Activated CD4-positive, alpha-beta T cell treated with anti-CD3 and anti-CD28 coated beads, Interleukin-2, amount 10 ng/mL, durations not matched to agents 24 days and 14 days (primary cell): ENCODE measurements at places on chromosomes 2 and 18.

DNA sequence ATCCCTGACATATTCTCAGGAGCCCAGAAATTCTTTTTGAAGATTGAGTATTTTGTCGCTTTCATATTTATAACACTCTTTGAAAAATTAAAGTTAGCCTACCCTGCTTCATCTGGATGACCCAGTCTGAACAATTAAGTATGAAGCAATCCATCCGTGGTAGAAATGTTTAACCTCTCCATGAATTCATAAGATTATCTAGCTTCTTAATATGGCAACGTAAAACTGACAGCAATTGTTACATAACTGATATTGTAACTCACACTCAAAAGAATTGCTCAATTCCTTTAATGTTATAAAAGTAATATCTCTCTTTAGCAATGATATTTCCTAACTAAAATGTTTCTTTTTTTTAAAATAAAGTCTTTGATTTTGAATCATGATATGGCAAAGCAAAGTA is 7.2 kb upstream of the ABCA12 start:
- H3K4me1 ChIP-seq: no peaks in the 10 kb centered on the region
- no peak overlapping the region for H3K27ac ChIP-seq
- no peaks in the 10 kb centered on the region for H3K36me3 ChIP-seq
- H3K4me3 ChIP-seq: no peak overlapping the region
- H3K27me3 ChIP-seq: no peaks in the 10 kb centered on the region
- no peak for DNase-seq

DNA sequence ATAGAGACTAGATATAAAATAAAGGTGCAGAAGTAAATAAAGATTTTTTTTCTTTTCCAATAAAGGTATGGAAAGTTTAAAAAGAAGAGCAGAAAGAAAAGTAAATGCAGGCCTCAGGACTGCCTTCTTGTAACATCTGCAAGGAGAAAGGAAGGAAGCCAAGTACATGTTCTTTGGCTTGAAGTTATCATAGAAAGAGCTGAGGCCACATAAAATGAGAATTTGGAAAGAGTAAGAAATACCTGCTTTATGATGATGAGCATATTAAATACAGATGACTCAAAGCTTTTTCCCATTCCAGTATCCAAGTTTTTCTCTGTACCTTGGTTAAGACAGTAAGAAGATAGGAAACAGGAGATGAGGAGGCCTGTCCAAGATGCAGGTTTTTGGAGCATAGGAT is 25.3 kb upstream of the UBE2E3 start:
- no peak overlapping the region for H3K4me3 ChIP-seq
- no peaks in the 10 kb centered on the region for H3K4me1 ChIP-seq
- H3K36me3 ChIP-seq: no peaks in the 10 kb centered on the region
- H3K27me3 ChIP-seq: peaks cover 38% of the 10 kb centered on the region
- DNase-seq: no peak
- H3K27ac ChIP-seq: no peak overlapping the region

DNA sequence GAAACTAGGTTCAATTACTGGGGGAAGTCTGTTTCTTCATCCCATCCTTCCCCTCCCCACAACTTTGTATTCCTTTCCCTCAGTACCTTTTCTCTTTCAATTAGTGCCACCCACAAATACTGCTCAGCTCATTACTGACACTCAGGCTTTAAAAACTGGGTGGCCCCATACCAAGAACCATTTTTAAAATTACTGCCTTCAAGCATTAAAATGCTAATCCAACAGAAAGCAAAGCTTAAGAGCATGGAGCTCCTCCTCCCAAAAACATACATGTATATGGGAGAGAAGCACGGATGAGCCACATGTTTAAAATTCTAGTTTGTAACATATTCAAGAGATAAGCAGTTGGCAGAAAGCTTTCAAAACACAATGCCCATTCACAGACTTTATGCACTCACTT is 44.0 kb downstream of the IRS1 start:
- H3K27me3 ChIP-seq: no peaks in the 10 kb centered on the region
- no peak overlapping the region for H3K4me3 ChIP-seq
- H3K4me1 ChIP-seq: peaks cover 6% of the 10 kb centered on the region
- no peak overlapping the region for H3K27ac ChIP-seq
- no peak for DNase-seq
- no peaks in the 10 kb centered on the region for H3K36me3 ChIP-seq

DNA sequence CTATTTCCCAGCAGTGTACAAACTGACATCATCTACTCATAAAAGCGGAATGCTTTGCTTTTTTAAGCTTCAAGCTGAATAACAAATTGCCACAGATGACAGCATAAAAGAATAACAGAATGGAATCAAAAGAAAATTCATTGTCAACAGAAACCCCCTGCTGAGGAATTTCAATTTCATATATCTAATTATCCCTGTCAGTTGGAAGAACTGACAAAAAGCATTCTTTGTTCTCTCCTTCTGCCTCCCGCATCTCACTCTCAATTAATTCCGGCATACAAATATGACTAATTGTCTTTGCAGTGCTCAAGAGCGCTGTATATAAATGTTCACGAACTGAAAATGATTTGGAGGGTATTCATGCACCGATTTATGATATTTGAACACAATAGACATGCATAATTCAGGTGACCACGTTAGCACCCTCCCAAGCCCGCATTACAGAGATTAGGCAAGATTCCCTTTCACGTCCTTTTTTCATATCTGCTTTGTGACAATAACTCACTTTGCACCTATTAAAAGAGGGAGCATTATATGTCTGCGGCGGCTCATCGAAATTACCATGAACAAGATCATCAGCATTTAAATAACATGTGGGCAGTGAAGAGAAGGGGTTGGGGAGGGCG is 277.7 kb upstream of the SALL3 start:
- no peak for DNase-seq
- no peak overlapping the region for H3K27ac ChIP-seq
- no peaks in the 10 kb centered on the region for H3K27me3 ChIP-seq
- no peaks in the 10 kb centered on the region for H3K36me3 ChIP-seq

DNA sequence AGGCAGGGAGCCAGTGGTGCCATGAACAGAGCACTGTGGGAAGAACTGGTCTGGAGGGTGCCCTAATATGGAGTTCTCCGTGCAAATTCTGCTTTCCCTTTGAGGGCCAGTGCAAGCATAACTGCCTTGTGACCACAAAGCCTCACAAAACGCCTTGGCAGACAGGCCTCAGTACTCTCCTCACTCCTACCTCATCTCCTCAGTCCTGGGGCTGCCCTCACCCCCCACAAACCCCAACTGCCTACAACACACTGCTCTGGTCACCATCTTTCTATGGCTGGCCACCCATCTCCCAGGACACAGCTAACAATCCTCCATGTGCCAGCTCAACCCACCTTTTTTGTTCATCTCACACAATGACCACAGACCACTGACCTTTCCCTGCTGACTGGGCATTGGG is 8.9 kb downstream of the COX5B start:
- DNase-seq: no peak
- H3K36me3 ChIP-seq: peaks cover 62% of the 10 kb centered on the region
- H3K27ac ChIP-seq: peak overlapping the region; percentile 76
- peaks cover 24% of the 10 kb centered on the region for H3K4me1 ChIP-seq

DNA sequence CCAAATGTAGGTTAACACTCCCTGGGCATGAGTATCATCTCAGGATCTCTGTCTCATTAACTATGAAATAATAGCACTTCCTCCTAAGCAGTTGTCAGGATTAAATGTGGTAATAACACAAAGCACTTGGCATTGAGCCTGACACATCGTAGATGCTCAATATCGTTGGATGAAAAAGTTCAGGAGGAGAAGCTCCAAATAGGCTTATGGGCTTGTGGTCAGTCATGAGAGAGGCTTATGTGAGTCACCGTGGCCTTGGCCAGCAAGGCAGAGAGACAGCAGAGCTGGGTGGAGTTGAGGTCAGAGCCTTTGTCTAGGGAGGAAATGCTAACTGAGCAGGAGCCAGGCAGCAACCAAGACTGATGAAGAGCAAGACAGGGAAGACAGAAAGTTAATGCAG is 68.3 kb upstream of the PPM1B start:
- H3K4me3 ChIP-seq: no peak overlapping the region
- H3K36me3 ChIP-seq: no peaks in the 10 kb centered on the region
- DNase-seq: peak; percentile 63

DNA sequence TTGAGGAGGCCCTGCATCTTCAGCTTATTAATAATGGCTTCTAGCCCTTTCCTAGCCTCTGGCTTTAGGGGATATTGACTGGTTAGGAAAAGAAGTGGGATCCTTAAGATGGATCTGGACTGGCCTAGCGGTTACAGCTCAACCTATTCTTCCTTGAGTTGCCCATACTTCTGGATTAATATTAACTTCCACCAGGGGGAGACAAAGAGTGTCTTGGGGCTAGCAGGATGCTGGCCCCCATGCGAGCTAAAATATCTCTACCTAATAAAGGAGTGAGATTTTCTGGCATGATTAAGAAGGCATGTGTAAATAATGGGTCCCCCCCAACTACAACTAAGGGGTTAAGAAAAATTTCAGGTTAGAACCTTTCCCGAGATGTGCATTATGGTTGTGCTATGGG is 23.2 kb upstream of the PLA2R1 start:
- no peaks in the 10 kb centered on the region for H3K36me3 ChIP-seq
- H3K27me3 ChIP-seq: no peaks in the 10 kb centered on the region
- DNase-seq: no peak
- H3K4me3 ChIP-seq: no peak overlapping the region

GRCh38 chr2:204913854-204914464 is 368.7 kb downstream of the PARD3B start:
- peaks cover 8% of the 10 kb centered on the region for H3K36me3 ChIP-seq
- H3K27me3 ChIP-seq: peaks cover 4% of the 10 kb centered on the region
- H3K4me3 ChIP-seq: no peak overlapping the region
- DNase-seq: no peak
- no peak overlapping the region for H3K27ac ChIP-seq
- peaks cover 3% of the 10 kb centered on the region for H3K4me1 ChIP-seq

DNA sequence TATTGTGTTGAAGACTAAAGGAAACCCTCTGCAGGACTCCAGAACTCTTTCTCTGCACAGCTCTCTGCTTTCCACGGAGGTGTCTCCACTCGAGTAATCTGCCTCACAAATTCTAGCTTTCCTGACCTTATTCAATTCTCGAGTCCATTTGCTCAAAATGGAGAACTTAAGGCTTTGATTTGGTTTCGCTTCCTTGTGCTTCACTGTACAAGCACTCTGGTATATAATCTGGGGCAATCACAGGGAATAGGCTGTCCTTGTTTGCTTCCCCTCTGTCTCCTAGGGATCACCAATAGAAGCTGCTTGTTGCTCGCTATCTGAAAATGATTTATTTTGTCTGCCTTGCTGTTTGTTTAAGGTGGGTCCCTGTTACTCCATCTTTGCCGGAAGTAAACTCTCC is 129.1 kb upstream of the DOCK10 start:
- H3K36me3 ChIP-seq: no peaks in the 10 kb centered on the region
- no peaks in the 10 kb centered on the region for H3K4me1 ChIP-seq
- no peak overlapping the region for H3K27ac ChIP-seq
- H3K4me3 ChIP-seq: no peak overlapping the region

DNA sequence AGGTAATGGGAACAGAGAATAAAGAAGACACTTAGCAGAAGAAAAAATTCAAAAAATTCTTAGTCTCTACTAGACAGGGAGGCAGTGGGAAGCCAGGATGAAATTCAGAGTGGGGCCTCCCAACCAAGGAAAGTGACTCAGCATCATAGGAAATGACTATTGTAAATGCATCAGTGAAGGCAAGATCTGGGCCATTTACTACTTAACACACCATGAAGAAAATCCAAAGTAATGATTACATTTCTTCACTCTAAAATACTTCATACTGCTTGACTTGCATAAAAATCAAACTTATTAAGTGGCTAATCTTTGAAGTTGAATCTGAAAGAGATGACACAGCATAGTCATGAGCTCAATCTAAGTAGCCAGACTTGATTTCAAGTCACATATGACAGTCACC is 405.8 kb upstream of the SLC39A10 start:
- H3K4me1 ChIP-seq: no peaks in the 10 kb centered on the region
- DNase-seq: no peak
- no peaks in the 10 kb centered on the region for H3K36me3 ChIP-seq
- H3K4me3 ChIP-seq: no peak overlapping the region

DNA sequence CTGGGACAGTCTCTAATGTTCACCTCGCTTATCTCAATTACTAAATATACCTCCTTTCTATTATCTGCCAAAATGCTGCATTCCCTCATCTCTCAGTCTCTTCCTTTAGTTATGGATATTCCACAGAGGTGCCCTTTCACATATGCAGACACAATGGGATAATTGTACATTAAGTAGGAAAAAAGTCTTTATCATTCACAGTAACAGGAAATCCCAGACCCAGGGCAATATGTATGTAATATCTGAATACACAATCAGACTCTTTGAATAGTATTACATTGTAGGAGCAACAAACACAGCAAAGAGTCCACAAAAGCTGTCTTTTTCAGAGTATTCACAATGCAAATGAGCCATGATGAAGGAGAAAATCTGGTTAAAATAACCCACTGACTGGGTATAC is 1399.0 kb upstream of the ZEB2 start:
- H3K36me3 ChIP-seq: no peaks in the 10 kb centered on the region
- no peak overlapping the region for H3K27ac ChIP-seq
- H3K4me1 ChIP-seq: no peaks in the 10 kb centered on the region
- H3K27me3 ChIP-seq: no peaks in the 10 kb centered on the region
- no peak for DNase-seq

DNA sequence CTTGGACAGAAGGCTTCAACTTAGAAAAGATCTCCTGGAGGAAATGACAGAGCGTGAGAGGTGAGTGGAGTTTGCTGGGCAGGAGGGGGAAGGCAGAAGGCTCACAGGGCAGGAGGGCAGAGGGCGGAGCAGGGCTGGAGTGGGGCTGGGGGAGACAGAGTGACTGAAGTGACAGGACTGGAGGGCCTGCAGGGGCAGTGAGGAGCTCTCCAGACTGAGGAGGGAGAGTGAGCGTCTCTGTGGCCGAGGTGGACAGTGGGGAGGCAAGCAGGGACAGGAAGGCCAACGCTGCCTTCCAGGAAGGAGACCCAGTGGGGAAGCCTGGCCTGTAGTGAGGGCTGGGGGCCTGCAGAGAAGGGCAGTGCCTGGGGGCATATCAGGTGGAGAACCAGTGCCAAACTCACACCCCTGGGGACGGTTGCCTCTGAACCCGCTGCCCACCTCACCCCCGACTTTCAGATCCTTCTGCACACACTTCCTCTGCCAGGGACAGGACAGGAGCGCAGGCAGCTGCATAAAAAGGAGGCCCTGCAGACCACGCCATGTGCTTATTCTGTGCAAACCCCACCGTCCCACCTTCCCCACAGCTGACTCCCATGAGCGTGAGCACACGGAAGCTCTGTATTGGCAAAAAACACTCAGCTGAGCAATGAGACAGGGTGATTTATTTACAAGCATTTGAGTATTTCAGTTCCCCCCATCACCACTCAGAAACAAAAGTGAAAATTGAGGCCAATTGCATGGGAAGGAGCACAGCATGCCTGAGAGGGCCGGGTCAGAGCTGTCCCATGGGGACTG is 244.3 kb downstream of the FAM210A start:
- H3K36me3 ChIP-seq: peaks cover 16% of the 10 kb centered on the region
- H3K27ac ChIP-seq: no peak overlapping the region

- peaks cover 12% of the 10 kb centered on the region for H3K27me3 ChIP-seq
- no peaks in the 10 kb centered on the region for H3K36me3 ChIP-seq
- H3K4me1 ChIP-seq: peaks cover 13% of the 10 kb centered on the region
- H3K27ac ChIP-seq: peak overlapping the region; percentile 83
- H3K4me3 ChIP-seq: peak overlapping the region; percentile 84
Observed at GRCh38 chr2:240434728-240435456, 571 bp upstream of the GPC1 start.

GRCh38 chr2:224360801-224361251 is 41.1 kb downstream of the FAM124B start:
- no peak overlapping the region for H3K4me3 ChIP-seq
- peaks cover 1% of the 10 kb centered on the region for H3K27me3 ChIP-seq
- no peak overlapping the region for H3K27ac ChIP-seq
- DNase-seq: no peak
- H3K36me3 ChIP-seq: no peaks in the 10 kb centered on the region

- no peak for DNase-seq
- H3K27me3 ChIP-seq: no peaks in the 10 kb centered on the region
- no peaks in the 10 kb centered on the region for H3K36me3 ChIP-seq
- no peak overlapping the region for H3K27ac ChIP-seq
- no peak overlapping the region for H3K4me3 ChIP-seq
- no peaks in the 10 kb centered on the region for H3K4me1 ChIP-seq
Observed at GRCh38 chr18:73782405-73782804, 365.2 kb downstream of the FBXO15 start.
